COR-L47 (cell line): ENCODE measurements at places on chromosomes 11 and 22.

DNA sequence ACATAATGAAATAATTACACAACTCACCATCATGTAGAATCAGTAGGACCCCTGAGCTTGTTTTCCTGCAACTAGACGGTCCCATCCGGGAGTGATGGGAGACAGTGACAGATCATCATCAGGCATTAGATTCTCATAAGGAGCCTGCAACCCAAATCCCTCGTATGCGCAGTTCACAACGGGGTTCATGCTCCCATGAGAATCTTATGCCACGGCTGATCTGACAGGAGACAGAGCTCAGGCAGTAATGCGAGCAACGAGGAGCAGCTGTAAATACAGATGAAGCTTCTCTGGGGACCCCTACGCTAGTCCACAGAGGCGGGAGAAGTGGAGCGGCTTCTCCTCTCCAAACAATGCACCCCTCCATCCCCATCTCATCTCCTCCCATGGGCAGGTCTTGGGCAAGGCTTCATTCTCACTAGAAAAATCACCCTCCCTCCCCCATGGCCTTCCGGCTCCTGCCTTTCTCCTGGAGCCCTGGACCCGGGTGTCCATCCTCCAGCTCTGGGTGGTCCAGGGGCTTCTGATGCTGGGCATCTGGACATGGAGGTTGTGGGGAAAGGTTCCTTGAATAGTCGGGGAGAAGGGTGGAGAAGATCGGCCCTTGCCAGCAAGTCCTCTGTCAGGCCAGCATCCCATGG lies 16.2 kb upstream of the RAC2 start:
- no peak for DNase-seq

GRCh38 chr11:105071089-105071732 lies 26.1 kb upstream of the CARD16 start:
- DNase-seq, result no peak

DNA sequence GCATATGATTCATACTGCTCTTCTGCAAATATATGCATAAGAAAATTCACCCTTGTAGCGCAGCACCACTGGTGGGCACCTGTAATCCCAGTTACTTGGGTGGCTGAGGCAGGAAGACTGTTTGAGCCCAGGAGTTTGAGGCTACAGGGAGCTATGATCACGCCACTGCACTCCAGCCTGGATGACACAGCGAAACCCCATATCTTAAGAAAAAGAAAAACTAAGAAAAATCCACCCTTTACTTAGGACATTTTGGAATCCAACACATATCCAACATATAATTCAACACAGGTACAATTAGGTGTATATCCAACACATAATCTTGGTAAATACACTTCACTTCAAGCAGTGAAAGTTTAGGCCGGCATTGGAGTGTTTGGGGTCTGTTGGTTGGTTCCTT lies 255.5 kb upstream of the PITPNB start:
- DNase-seq, result no peak

- DNase-seq, result no peak
Measured at GRCh38 chr11:14645015-14645912, 1.7 kb downstream of the PDE3B start.

- DNase-seq, result peak; percentile 69
Measured at GRCh38 chr22:48824712-48825651, 1002.7 kb downstream of the BRD1 start.

DNA sequence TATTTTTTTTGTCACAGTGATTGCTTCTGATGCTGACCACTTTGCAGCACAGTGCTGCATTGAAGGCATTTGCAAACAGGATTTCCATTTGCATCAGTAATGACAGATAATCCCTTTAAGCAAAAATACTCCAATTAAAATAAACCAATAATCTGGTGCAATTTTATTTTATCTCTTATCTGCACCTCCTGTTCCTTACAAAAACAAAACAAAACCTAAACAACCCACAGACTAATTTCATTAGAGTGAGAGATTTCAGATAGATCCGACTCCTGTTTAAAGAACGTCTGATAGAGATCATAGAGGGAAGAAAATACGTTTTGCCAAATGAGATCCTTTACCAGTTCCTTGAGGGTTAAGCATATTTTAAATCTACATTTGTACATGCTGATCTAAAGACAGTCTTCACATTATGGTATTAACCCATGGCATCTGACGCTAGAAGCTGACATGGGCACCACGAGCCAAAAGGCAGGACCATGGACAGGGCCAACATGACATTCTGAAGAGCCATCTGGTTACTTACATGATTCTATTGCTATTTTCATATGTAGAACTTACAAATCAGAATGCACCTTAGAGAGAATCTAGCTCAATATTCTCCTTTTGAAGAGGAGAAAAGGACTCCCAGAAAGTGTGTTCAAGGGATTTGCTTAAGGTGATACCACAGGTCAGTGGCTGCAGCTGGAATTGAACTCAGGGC lies 286.2 kb upstream of the NARS2 start:
- DNase-seq, result no peak

DNA sequence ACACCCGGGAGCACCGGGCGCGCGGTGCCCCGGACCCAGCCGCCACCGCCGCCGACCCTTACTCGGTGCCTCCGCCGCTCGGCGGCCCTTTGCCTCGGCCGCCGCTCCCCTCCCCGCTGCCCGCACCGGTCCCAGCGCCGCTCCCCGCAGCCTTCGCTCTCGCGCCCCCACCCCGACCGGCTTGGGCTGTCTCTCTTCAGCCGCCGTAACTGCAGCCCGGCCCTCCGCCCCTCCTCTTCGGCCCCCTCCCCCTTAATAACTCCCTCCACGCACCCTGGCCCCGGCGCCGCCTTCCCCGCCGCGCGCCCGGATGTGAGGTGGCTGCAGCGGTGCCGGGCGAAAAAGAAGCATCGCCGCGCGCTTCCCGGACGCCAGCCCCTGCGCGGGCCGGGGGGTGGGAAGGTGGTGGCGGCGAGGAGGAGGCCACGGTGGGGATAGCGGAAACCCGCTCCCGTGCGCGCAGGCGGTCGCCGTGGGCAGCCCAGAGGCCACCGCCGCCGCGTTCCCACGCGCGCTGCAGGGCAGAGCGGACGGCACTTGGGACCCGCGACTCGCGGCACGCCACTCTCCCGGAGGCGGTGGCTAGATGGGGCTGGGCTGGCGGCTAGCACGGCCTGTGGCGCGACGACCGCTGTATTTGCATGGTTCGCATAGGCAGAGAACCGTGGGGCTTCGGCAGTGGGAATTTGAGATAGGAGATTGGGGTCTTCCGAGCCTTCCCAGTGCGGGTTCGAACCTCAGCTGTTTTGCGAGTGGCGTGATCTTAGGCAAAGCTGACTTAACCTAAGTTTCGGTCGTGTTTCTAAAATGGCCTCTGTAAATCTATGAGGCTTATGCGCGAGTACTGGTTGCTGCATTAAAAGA lies at the start of gene EIF4ENIF1:
TSS of gene EIF4ENIF1 (minus strand) at position 211 of the 864 bp plus-strand sequence. CDS start 1,124 bp downstream, outside the sequence.
- peak; percentile 79 for DNase-seq

DNA sequence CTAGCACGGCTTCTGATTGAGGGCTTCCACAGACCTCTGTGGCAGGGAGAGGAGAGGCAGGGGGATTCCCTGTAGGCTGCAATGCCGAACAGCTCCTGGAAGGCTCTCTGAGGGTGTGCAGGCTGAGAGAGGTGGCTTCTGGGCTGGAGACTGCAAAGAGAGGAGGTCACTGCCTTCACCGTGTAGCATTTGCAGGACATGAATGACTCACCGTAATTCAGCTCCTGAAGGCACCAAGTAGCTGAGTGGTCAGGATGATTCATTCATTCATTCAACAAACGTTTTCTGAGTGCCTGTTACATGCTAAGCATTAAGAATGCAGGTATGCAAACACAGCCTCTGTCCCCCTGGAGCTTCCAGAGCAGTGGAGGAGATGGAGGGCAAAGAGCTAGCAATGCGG lies 18.0 kb upstream of the EIF3D start:
- DNase-seq, result no peak

DNA sequence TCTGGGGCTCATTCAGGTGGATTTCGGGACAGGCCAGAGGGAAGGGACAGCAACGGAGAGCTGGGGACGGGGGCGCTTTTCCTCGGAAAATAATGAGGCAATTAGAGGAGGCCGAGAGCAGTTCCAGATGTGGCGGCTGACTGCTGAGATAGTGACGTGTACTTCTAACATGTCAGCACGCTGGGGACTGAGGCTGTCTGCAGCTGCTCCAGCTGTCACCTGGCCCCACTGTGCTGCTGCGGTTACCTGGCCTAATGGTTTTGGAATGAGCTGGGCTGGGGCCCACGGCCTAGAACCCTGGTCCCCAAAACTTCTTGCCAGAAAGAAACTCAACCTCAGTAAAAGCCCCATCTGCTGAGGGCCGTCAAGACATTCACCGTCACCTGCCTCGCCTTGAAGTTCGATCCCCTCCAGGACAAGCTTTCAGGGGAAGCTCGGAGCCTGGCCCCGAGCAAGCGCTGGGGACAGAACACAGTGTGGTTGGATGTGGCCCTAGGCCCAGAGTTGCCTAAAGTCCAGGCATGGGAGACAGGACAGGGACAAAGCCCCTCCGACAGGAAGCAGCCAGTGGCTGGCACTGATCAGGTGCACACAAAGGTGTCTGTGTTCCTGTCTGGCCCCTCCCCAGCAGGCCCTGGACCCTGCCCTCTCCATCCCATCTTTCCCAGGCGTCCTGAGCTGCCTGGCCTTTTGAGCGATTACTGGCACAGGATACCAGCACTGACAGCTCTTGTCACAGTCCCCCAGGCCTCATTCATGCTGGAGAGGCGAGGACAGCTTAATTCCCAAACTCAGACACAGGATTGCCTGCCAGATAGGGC lies 22.1 kb downstream of the RPUSD4 start:
- DNase-seq, result no peak

DNA sequence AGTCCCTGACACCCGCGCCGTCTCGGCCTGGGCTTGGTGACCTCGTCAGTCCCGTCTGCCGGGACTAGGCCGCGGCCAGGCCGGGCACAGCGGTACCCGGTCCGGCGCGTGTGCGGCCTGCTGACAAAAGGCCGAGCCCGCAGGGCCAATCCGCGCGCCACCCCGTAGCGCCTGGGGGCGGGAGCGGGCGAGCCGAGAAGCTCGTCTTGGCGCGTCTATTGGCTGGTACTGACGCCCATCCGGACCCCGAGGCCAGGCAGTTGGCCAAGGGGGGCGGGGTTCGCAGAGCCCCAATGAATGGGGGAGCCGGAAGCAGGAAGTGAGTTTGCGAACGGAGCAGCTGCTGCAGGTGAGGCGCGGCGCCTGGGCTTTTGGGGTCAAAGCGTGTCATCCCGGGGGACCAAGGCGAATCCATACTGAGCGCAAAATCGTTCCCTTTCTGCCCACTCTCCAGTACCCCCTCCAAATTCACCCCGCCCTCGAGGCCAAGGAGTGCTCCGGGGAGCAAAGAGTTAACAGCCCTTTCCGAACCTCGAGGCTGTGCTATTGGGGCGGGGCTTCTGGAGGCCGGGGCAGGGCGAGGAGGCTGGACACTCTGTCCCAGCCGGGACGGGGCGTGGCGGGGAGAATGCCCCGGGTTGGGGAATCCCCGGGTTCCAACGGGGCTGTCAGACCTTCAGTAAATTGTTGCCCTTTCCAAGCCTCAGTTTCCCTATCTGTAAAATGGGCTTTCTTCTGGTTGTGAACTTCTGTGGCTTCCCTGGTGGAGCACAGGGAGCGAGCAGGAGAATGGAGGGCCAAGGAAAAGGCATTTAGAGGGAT lies at the start of gene DPP3:
TSS of gene DPP3 (plus strand) at position 318 of the 822 bp plus-strand sequence. CDS start 1,767 bp downstream, outside the sequence.
- peak; percentile 97 for DNase-seq
